ENCODE measurements at places on chromosomes 3 and 15. TPM values are rescaled to one million over a fixed set of nuclear protein-coding genes. Genes with fewer than 3 reads are reported as not detected.

GOLGA8Q gene
- not detected for total RNA-seq

DNA sequence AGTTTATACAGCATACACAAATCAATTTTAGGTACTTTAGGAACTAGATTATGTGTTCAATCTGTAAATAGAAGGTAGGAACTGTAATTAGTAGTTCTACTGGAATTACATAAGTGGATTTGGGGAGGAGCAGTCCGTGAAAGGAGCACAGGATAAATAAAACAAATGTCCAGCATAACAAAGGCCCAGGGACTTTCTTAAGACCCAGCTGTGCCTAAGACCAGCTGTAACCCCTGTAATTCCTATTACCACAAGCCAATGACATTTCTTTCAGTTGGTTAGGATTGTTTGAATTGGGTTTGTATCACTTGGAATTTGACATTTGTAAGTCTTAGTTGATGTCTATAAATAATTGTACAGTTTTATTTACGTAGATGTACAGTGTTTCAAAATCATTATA, 4.8 kb upstream of the ZBTB20 start:
- H3K27ac ChIP-seq = no peak overlapping the region

- no peak for DNase-seq
- H3K27ac ChIP-seq = no peak overlapping the region
- H3K4me1 ChIP-seq = no peaks in the 10 kb centered on the region
- no peaks in the 10 kb centered on the region for H3K27me3 ChIP-seq
- H3K4me3 ChIP-seq = no peak overlapping the region
Observed at GRCh38 chr15:62343397-62343796, 178.3 kb upstream of the C2CD4B start.

SPSB4 gene
- total RNA-seq = not detected

GRCh38 chr3:102348904-102349303, 85.9 kb upstream of the ZPLD1 start:
- no peak overlapping the region for H3K27ac ChIP-seq
- H3K36me3 ChIP-seq = no peaks in the 10 kb centered on the region
- no peak overlapping the region for H3K4me3 ChIP-seq
- DNase-seq = no peak

UPK1B gene
- total RNA-seq = not detected

DNA sequence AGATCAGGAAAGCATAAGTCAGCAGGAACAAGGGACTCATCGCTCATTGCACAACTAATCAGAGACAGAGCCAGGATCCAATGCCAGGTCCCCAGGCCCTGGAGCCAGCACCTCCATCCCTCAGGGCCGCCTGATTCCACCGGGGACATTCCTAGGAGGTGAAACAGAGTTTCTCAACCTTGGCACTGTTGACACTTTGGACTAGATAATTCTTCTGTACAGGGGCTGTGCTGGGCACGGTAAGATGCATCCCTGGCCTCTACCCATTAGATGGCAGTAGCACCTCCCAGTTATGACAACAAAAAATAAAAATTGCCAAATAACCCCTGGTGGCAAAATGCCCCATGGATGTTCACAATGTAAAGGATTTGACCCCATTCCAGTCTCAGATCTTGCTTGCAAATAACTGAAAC, 127.7 kb downstream of the MTHFS start:
- H3K27me3 ChIP-seq = no peaks in the 10 kb centered on the region
- no peaks in the 10 kb centered on the region for H3K36me3 ChIP-seq
- DNase-seq = peak; percentile 77

DNA sequence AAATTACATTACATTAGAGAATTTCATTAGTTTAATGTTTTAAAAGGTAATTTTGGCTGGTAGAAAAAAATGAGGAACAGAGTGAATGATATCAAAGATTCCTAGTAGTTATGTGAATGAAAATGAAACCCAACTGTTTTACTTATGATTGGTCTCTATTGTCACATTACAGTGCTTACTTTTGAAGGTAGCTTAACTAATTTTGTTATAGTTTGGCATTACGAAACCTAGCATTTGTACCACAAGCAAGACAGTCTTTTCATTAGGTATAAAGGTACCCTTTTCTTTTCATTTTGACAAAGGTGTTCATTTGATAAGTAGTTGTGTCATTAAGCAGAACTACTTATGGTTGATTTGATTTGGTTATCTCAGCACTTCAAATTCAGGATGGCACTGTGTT, 6.9 kb downstream of the SELENOT start:
- peaks cover 5% of the 10 kb centered on the region for H3K4me1 ChIP-seq
- no peak overlapping the region for H3K4me3 ChIP-seq
- no peak for DNase-seq
- no peaks in the 10 kb centered on the region for H3K27me3 ChIP-seq
- H3K36me3 ChIP-seq = 0 out of 2 replicates have a peak, but pooled peaks cover 5% of the 10 kb centered on the region
- H3K27ac ChIP-seq = no peak overlapping the region

DNA sequence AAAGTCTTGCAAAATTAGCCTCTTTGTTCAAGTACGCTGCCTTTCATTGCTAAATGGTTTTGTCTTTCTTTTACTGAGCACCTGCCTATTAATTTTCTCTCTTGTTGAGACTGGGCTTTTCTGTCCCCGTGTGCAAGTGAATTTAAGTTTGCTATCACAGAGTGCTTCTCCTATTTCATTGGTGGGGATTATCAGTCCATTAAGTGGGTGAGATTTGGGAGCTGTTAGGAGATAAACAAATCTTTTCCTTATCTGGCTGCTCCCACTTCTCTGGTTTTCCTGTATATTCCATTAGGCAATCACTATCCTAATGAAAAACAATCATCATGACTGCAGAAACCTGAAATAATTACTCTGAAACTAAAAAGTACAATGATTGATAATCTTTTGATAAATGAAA, 254.2 kb downstream of the NR1D2 start:
- 0 out of 2 replicates have a peak overlapping the region, but pooled peaks have one; percentile 17 for H3K4me3 ChIP-seq
- peak overlapping the region; percentile 39 for H3K27ac ChIP-seq
- no peaks in the 10 kb centered on the region for H3K36me3 ChIP-seq

BCL2A1 gene
- not detected for total RNA-seq

DNA sequence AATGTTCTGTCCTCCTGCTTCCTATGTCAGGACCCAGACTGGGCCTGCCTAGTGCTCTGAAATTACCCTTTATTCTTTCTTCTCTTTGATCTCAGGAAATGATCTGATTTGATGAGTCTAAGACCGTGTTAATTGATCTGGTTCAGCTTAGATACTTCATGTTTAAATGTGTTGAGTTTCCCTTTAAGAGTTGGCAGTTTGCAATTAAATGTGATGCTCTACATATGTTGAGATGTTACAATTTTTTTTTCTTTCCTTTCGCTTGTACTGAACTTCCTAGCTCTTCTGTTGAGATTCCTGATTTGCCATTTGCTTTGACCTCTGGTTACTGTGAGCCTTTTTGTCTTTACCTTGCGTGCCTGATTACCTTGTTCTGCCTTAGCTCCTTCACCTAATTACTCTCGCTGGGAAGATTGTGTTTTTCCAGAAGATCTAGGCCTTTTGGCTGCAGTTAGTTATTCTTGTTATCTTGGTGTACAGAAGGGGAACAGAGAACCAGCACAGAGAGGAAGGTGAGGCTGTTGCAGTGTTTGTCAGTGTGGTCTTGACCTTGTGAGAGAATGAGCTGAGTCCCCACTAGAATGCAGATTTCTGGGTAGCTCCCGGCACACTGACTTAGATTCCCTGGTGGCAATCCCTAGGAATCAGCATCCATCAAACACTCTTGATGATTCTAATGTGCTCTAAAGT, 203.6 kb downstream of the EDEM1 start:
- H3K36me3 ChIP-seq = no peaks in the 10 kb centered on the region
- no peaks in the 10 kb centered on the region for H3K27me3 ChIP-seq
- no peak overlapping the region for H3K27ac ChIP-seq
- no peak overlapping the region for H3K4me3 ChIP-seq
- no peaks in the 10 kb centered on the region for H3K4me1 ChIP-seq
- DNase-seq = no peak

DNA sequence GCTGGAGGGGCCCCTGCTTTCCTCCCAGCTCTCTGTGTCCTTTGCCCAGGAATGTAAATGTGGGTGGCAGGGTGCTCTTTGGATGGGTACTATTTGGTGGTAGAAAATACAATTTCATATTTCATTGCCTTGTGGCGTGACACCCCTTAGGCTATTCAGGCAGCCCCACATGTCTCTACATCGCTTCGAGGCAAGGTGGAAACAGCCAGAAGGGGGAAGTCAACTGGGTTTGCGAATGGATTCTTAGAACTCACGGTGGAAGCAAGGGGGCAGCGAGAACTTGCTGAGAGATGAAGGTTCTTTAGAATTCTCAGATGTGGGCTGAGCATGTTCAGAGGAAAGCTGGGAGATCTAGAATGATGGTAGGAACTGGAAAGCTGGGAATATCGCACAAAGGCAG, 25.3 kb downstream of the PLA2G4D start:
- H3K4me1 ChIP-seq = no peaks in the 10 kb centered on the region
- no peak overlapping the region for H3K4me3 ChIP-seq
- H3K36me3 ChIP-seq = no peaks in the 10 kb centered on the region
- DNase-seq = no peak

GTPBP8 gene
- 34.3 TPM for total RNA-seq

DNA sequence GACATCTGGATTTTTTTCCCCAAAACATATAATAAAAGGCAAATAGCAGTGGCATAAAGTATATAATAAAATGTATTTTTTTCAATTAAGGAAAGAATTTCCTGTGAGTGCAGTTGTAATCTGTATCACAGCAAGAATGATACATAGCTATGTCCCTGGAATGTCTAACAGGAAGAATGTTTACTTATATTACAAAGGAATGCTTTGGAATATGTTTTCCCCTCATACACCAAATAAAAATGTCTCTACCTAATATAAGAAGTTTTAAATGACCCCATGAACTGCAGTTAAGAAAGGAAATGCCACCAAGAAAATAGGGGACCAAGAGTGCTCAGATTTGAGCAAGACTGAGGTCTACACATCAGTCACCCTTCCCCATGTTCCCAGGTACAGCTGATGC, 38.0 kb upstream of the ATP11B start:
- H3K27ac ChIP-seq = no peak overlapping the region
- H3K4me3 ChIP-seq = no peak overlapping the region
- peaks cover 21% of the 10 kb centered on the region for H3K4me1 ChIP-seq
- peak; percentile 29 for DNase-seq
- H3K36me3 ChIP-seq = no peaks in the 10 kb centered on the region
- H3K27me3 ChIP-seq = no peaks in the 10 kb centered on the region
